ENCODE measurements at places on chromosomes 16 and 17.

DNA sequence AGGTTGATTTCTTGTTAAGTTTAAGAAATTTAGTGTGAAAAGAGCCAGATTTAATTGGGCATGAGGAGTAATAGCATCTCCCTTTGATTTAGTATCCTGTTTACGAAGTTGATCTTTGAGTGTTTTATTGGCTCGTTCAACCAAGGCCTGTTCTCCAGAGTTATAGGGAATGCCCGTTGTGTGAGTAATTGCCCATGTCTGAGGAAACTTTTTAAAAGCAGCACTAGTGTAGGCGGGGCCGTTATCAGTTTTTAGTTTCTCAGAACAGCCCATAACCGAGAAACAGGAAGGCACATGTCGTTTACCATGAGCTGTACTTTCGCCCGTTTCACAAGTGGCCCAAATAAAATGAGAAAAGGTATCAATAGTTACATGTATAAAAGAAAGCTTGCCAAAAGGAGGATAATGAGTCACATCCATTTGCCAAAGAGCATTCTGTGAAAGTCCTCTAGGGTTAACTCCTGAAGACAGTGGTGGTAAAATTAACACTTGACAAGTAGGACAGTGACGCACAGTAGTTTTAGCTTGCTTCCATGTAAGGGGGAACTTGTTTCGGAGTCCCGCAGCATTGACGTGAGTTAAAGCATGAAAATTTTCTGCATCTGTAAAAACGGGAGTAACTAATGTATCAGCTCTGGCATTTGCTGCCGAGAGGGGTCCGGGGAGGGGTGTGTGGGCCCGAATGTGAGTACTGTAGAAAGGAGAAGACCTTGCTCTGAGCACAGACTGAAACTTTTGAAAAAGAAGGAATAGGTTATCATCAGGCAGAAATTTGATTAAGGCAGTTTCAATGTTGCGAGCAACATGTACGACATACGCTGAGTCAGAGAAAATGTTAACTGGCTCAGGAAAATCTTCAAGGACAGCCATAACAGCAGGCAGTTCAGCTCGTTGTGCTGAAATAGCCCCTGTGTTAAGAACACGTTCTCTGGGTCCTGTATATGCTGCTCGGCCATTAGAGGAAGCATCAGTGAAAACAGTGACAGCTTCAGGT lies 18.5 kb upstream of the KCTD5 start:
- DNase-seq, result peak; percentile 49

GRCh38 chr16:30647274-30647571 lies 3.5 kb upstream of the PRR14 start:
- DNase-seq, result no peak

GRCh38 chr16:24139282-24139681 lies 116.9 kb upstream of the CACNG3 start:
- DNase-seq, result no peak

DNA sequence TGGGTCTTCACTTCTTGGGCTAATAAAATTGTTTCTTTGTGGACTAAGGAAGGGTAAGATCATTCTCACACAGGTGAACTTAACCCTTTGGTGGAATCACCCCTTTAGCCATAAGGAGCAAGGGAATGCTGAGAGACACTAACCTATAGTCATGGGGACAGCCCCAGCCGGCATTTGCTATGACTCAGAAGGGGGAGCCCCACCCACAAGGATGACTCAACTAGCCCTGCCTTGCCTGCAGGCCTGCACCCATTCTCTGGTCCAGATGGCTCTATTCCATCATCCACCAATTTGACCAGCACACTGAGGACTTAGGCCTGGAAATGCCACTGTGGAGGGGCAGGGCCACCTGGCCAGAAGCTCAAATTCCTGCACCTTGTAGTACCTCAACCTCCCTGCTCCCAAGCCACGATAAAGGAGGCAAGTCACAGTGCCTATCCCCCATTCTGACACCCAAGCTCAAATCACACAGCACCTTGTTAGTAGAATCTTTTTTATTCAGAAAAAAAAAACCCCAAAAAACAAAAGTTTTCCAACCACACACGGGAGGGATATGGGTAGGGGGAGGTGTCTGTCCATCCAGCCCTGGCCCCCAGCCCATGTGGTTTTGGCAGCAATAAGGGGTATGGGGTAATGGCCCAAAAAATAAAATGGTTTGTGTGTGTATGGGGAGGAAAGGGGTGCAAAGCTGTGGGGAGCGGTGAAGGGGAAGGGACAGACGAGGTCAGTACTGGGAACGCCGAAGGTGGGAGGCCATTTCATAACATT lies 3.0 kb downstream of the PFN1 start:
- DNase-seq, result peak; percentile 88

DNA sequence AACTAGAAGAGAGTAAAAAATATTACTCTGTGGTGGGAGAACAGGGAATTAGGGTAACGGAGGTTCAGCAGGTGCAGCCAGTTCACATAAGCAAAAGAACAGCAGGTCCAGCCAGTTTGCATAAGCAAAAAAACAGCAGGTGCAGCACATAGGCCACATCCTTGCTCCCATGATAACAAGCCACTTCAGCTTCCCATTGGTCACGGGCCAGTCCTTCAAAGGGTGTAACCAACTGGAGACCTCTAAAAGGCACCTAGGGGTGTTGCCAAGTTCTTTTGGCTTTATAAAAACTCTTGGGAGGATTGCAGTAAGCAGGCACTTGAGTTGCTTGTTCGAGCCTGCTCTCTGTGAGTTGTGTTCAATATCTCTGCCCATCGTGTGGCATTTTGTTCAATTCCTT lies 488.1 kb downstream of the XYLT1 start:
- DNase-seq, result no peak

- peak; percentile 86 for DNase-seq
These were observed 26.4 kb downstream of the ARHGAP17 start for GRCh38 chr16:24988593-24989338.

- DNase-seq, result no peak
These were observed 45.4 kb downstream of the BAHCC1 start for GRCh38 chr17:81440511-81441244.

DNA sequence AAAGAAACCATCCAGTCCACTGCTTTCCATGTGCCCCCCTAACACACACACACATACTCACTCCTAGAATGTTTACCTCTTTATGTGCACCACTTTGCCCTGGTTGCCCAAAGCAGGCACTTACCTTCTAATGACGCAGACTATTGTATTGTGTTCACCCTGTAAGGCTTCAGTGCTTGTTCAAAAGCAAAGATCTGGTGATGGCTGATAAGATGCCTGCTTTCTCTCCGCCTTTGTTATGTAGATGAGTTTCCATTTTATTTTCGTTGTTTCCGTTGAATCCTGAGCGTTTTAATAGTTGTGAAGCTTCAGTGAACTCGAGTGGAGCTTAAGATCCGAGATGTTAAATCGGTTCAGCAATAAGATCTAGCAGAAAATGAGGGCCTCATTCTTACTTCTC lies 452.7 kb downstream of the TMEM114 start:
- no peak for DNase-seq

DNA sequence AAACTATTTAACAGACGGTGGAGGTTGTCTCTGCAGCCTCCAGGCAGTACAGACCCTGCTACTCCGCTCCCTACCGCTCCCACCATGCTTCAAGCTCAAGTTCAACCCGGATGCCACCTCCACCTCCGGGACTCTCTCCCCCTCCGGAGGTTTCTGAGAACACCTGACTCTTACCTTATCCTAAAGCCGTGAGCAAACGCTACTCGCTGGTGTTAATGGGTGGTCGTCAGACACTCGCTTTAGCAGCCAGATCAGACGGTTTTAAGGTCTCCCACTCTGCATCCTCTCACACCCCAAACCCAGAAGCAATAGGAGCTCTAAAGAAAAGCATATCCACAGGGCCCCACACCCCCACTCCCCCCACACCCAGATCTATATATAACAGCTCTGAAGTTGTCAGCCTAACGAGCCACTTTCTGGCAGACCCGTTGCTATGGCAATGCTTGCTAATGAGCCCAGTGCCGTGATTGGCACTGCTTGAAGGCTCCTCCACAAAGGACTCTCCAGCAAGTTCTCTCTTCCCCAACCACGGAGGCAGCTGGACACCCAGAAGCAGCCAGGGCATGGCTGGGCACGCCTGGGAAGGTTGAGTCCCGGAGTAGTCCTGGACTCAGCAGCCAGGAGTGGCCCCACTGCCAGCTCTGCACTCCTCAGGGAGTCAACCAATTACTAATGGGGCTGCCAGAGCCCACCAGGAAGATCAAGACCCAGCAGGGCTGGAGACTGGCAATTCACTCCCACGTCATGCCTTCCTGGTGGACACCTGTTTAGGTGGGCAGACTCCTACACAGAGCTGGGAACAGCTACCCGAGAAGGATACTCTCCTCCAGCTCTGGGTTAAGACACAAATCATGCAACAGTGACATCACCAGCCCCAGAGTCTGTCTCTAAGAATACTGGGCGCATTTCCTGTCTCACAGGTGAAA lies 121.2 kb upstream of the RCVRN start:
- no peak for DNase-seq

- DNase-seq, result peak; percentile 63
These were observed at the start of gene MEIOB for GRCh38 chr16:1871974-1872635. MEIOB (minus strand) TSS chr16:1872164; CDS start chr16:1868175, 3,989 bp downstream.

DNA sequence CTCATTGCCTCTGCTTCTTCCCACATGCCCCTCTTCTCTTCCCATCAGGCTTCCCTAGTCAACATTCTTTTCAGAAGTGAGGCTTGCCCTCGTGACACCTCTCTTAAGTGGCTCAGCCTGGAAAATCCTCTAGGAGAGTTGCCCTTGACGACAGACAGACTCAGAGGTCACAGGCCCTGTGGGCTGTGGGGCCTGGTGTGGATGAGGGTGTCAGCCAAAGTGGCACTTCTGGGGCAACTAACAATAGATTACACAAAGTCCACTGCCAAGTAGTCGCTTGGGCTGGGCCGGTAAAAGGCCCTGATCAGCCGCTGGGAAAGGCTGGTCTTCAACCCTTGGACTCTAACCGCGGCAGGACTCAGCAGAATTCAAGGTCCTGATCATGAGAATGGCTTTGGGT lies 33.7 kb upstream of the METTL16 start:
- no peak for DNase-seq

DNA sequence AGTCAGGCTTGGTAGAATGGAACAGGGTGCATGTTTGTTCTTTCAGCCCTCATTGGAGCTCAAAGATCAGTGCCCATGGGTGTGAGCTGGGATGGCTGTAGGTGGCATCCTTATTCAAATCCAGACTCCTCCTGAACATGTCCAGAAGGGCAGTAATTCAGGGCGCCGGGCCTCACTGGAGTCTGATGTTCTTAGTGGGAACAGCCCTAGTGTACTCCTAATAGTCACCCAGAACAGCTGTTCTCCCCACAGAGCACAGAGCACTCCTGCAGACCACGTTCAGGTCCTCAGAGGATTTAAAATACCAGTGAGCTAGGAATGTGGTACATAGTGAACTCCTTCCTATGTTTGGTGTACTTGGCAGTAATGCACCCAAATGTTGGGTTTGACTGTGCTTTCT lies 96.2 kb downstream of the BANP start:
- DNase-seq, result no peak

- DNase-seq, result peak; percentile 55
These were observed 18.3 kb upstream of the WFIKKN2 start for GRCh38 chr17:50816771-50817751.

DNA sequence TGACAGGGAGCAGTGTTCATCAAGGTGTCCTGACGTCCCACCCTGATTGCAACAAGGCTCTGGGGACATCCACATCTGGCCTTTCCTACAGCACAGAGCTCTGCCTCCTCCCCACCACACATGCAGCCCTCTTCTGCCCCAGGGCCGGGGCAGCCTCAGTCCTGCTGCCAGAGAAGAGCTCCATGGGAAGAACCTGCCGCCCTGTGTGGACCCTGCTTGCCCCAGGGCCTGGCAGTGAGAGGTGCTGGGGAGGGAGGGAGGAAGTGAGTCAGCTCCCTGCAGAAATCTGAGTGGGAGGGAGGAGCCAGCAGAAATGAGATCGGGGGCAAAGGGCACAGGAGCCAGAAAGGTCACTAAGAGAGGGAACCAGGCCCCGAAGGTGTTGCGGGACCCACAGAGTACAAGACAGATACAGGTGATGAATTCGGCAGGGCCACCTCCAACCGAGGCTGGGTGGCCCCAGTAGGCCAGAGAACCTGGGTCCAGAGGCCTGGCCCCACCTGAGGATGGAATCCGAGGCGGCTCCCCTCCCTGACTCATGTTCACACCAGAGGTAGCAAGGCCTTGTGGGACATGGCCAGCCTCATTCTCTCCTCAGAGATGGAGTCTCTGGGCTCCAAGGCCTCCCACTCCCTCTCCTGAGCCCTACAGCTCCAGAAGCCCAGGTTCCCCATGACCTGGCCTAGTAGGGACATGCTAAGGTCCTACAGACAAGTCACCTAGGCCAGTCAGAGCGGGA lies 24.8 kb downstream of the MYO18A start:
- DNase-seq, result peak; percentile 83

- DNase-seq, result no peak
These were observed 14.0 kb downstream of the NAGPA start for GRCh38 chr16:5019775-5020174.

- peak; percentile 65 for DNase-seq
These were observed 22.3 kb downstream of the FOXN1 start for GRCh38 chr17:28528327-28529012.

DNA sequence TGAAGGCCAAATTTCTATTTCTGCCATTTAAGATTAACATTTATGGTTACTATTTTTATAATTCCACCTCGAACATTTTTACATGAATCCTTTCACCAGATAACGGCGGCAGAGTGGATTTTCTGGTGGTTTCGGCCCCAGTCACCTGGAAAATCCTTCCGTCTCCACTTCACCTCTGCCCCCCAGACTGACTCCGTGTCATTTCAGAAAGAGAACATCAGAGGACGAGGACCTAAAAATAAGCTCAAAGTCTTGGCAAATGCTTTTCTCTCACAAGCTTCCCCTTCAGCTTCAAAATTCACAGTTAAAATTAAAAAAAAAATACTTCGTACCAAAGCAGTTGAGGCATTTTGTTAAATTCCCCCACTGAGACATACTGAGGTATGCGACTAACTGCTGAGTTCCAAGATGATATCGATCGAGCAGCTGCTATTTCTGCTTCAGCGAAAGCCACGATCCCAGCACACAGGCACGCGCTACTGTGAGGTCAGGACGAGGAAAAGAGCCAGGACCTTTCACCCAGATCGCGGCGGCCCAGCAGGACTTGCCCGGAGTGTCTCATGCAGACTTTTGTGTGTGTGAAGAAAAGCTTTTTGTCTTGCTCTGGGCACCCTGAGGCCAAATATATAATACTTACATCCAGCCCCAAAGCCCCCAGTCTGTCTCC lies 36.8 kb downstream of the ASPA start:
- peak; percentile 38 for DNase-seq

GRCh38 chr17:69246726-69247375 lies 18.2 kb upstream of the ABCA10 start:
- DNase-seq, result no peak

GRCh38 chr17:40577611-40578065 lies 12.4 kb upstream of the CCR7 start:
- DNase-seq, result no peak
